ENCODE measurements at places on chromosomes 3 and 15.
A peak's percentile ranks its signal among the peaks of the same experiment; 100 is the strongest.

DNA sequence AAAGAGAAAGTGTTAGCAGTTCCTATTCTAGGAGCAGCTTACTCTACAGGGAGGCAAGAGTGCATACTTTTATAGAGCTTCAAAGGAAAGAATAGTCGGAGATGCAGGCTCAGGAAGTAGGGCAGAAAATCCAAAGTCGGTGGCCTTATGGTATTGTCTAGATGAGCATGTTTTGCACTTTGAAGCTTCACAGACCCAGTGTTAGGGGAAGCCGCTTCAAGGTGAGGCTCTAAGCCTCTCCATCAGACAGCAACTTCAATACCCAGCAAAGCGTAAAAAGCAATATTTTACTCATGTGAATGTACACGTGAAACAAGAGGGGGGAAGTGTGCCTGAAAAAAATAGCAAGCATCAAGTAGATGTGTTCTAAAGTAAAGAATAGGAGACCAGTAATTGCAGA is 125.6 kb upstream of the RASGRP1 start:
- no peak for DNase-seq

GRCh38 chr15:77514641-77515402 is 94.1 kb downstream of the HMG20A start:
- DNase-seq = no peak

- DNase-seq = no peak
Measured at GRCh38 chr3:53164911-53165310, 3.9 kb downstream of the PRKCD start.

DNA sequence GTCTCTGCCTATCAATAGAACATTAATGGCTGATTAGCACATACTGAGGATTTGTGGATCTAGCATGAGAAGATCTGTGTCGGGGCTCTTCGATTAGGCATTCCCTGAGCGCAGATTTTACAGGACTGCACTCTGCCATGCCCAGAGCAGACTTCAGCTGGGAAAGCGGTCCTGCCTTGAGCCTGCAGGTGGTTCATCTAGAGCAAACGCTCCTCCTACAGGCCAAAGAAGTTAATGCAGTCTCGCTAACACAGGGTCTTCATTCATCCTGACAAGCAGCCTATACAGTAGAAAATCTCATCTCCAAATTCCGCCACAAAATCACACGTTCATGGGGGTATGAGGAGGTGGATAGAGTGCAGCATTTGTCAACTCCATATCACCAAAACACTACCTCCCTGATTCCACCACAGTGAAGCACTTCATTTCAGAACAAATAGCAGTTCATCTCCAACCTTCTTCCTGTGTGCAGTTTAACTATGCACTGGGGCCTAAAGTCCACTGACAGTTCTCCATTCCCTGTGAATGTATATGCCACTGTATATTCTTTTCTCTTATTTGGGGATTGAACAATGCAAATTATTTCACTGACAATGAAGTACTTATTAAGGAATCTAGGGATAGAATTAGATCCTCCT is 405.8 kb downstream of the IGSF11 start:
- peak; percentile 71 for DNase-seq

- DNase-seq = no peak
Measured at GRCh38 chr15:68654786-68655560, 76.2 kb downstream of the CORO2B start.

- peak; percentile 83 for DNase-seq
Measured at GRCh38 chr15:68054628-68055223, 611 bp downstream of the PIAS1 start.

- DNase-seq = peak; percentile 85
Measured at GRCh38 chr15:41811432-41812195, 16.3 kb upstream of the JMJD7 start.

Measured in A673 (cell line).